Cerebellar nuclear complex (tissue), 1 donor: ENCODE measurements at places on chromosomes 12 and 14.

GRCh38 chr14:56975521-56975920, 165.2 kb upstream of the OTX2 start:
- DNase-seq = no peak

GRCh38 chr12:47698055-47698454, 7.8 kb downstream of the RPAP3 start:
- DNase-seq = no peak

DNA sequence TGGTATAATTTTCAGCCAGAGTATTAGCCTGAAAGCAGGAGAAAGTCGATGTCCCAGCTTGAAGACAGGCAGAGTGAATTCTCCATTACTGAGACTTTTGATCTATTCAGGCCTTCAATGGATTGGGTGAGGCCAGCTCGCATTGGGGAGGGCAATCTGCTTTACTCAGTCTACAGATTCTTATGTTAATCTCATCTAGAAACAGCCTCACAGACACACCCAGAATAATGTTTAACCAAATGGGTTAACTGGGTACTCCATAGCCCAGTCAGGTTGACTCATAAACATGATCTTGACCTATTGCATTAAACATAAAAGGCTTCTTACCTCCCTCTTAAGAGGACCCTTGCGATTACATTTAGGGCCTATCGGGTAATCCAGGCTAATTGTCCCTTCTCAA, 118.0 kb downstream of the KTN1 start:
- DNase-seq = no peak

DNA sequence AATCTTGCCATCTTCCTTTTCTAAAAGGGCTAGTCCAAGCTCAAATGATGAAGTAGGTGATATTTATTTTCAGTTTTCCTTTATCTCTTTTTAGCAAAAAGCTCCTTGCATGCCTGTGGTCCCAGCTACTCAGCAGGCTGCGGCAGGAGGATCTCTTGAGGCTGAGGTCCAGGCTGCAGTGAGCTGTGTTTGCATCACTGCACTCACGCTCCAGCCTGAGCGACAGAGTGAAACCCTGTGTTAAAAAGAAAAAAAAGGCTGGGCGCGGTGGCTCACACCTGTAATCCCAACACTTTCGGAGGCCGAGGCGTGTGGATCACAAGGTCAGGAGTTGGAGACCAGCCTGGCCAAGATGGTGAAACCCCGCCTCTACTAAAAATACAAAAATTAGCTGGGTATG, 5.0 kb downstream of the TMEM116 start:
- DNase-seq = no peak

DNA sequence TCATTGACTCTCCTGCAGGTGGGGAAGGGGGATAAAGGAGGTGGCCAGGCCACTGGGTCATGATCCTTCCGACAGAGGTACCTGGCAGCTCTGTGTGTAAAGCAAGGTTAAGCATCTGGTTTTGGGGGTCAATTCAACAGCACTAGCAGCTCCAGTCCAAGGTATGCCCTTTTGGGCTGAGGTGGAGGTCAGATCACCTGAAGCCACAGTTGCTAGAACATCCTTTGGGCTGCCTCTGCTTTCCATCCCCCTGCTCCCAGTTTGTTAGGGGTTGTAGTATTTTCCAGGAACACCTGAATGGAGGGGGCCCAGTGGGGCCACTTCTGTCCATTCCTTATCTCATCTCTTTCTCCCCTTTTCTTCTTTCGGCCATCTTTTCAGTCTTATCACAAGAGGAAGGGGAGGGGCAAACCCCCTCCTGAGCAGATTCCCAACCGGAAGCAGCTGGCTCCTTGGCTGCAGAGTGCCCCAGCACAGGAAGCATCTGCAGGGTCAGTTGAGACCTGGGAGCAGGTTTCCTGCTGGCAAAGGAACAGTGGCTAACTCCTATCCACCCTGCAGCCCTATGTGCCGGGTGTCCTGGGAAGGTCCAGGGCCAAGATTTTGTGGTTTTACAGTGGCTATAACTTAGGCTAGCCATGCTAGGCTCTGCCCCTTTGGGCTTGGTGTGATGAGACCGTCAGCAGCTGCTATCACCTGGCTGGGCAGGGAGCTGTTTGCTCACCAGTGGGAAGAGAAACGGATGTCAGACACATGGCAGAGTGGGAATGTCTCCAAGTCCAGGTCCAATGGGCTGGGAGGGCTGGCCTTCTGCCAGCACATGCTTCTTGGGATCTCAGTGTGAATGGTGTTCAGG, 40.2 kb downstream of the SH2B3 start:
- peak; percentile 27 for DNase-seq

DNA sequence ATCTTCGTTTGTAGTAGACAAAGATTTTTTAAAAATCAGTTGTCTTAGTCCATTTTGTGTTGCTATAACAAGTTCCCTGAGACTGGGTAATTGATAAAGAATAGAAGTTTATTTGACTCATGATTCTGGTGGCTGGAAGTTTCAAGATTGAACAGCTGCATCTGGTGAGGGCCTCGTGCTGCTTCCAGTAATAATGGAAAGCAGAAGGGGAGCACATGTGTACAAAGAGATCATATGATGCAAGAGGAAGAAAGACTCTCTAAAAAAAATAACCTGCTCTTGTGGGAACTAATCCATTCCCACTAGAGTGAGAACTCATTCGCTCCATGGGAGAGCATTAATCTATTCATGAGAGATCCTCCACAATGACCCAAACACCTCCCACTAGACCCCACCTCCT, 24.8 kb downstream of the MUCL1 start:
- DNase-seq = no peak

DNA sequence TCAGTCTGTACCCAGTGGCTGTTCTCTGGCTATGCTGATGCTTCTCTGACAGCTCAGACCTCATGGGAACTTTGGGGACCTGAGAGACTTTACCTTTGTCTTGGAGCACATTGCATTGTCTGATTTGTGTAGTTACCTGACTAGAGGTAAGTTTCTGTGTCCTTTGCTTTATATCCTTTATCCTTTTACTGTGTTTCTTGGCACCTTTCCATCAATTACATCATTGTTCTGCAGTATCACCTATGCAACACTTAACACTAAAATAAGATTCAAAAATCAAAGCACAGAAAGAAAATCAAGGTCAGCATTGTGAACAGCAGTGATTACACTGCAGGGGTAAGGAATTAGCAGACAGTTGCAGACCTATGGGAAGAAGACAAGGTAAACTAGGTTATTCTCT, 43.8 kb downstream of the SLC35F4 start:
- no peak for DNase-seq

DNA sequence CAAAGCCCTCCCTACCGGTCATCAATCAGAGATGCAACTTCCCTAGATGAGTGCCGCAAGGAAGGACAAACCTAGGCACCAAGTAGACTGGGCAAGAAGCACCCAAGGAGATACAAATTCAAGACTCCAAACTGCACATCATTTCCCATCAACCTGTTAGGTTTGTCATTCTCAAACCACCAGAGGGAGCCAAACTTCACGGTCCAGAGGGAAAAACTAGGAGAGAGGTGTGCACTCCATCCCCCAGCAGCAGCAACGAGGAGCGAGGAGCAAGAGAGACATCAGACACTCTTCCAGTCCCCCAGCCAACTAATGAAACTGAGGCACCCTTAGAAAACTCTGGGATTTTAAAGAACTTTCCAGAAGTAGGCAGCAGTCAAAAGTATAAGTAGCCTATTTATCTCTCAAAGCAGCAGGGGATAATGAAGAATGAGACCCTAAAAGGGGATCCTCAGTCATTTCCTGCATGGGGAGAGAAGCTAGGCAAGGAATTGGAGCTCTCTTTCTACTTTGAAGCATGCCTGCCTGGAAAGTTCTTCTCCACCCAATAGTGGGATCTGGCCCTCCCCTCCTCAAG, 37.0 kb upstream of the NT5DC3 start:
- no peak for DNase-seq

- DNase-seq = peak; percentile 51
Observed at GRCh38 chr12:12357719-12358461, 1.0 kb downstream of the BORCS5 start.

DNA sequence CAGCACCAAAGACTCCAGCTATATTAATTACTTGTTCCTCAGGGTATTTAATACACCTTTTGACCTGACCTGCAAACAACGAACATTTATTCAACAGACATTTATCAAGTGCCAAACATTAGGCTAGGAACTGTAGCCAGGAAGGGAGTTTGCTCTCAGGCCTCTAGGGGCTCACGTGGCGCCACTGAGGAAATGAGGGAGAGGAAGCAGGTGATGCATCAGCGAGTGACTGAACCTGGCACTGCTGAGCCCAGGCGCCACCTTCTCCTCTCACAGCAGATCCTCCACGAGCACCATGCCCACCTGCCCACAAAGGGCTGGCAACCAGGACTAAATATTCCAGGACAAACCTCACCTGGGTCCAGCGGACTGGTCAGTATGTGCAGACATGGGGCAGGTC, 50.2 kb downstream of the SETD3 start:
- DNase-seq = no peak

DNA sequence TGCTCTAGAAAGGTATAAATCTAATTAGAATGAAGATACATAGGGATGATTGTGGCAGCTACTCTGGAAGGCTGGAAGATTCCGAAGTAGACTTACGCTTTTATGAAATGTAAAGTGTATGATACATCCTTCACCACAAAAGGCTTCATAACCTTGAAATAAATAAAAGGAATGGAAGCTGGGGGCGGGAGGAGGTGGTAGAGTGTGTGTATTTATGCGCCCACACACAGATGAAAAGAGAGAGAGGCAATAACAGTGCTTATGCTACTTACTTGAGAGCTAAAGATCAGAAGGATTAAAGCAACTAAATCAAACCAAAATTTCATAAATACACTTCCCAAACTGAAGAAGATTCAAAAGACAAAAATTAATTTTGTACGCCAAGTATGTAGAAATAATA, 30.4 kb downstream of the CBX5 start:
- DNase-seq = no peak

DNA sequence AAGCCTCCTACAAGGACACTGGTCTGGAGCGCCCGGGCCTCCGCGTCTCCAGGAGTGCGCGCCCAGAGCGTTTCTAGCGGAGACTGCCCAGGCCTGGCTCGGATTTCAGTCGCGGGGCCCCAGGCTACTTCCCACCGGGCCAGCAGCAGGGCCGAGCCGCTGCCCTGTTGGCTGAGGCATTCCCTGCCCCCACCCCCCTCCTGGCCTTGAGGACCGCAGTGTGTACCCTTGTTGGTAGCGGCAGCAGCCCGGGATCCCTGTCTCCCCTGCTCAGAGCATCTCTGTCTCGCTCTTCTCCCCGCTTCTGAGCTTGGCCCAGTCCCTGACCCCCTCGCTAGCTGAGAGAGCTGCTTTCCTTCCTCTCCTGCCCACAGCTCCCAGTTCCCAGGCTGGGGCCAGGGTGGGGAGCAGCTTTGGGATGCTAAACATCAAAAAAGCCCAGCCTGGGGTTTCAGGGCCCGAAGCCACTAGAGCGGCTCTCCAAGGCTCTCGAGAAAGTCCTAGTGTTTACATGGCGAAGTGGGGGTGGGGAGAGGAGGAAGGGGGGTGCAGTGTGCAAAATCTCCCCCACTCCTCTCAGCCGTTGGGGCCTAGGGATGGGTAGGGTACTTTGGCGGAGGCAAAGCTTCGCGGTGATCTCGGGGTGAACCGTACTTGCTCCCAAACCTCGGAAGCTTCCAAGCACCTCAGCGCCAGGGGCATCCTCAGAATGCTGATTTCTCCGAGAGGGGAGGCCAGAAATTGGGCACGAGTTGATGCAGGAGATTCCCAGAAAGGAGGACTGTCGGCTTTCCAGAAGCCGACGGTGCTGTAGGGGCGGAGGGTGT, 6.4 kb downstream of the NKX2-1 start:
- no peak for DNase-seq

DNA sequence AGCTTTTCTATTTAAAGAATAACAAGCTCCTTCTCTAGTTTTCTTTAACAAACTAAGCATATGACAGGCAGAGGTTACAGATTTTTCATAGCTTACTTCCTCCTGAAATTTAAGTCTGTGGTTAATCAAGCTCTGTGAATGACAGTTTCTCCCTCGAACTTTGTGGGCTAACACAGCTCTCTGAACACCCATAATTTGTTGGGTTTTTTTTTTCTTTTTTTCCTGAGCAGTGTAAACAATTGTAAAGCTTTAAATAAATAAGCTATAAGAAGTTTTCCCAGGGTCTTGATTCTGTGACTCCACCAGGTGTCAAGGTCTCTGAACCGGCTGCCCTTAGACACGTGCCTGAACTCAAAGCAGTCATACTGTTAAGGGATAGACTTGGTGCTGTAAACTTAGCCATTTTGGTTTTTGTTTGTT, 128.1 kb upstream of the AMIGO2 start:
- DNase-seq = no peak

- DNase-seq = no peak
Observed at GRCh38 chr12:125512541-125513298, 447.5 kb downstream of the AACS start.

DNA sequence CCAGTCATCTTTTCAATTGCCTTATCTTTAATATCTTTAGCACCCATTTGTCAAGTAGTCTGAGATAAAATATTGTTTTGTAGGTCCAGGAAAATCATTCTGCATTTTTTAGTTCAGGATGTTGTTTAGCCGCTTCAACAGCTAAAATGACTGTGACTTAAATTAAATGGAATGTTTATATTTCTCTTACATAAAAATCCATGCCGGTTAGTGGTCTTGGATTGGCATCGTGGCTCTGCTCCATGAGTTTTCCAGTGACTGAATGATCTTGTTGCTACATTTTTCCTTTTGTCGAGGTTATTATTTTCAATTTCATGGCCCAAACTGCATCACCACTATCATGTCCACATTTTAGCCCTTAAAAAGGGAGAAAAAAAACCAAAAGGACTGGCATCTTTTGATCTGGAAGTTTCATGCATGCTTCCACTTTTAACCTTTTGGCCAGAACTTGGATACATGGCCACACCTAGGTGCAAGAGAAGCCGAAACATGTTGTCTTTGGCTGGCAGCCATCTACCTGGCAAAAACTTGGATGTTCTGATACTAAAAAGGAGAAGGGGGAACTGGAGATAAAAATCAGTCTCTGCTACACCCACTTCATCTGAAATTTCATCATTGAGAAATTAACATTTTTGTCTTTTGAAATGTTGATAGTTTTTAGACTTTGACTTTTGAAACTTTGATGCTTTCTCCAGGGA, 142.4 kb downstream of the OTOGL start:
- no peak for DNase-seq

GRCh38 chr12:32451816-32452215, 52.5 kb downstream of the FGD4 start:
- no peak for DNase-seq

DNA sequence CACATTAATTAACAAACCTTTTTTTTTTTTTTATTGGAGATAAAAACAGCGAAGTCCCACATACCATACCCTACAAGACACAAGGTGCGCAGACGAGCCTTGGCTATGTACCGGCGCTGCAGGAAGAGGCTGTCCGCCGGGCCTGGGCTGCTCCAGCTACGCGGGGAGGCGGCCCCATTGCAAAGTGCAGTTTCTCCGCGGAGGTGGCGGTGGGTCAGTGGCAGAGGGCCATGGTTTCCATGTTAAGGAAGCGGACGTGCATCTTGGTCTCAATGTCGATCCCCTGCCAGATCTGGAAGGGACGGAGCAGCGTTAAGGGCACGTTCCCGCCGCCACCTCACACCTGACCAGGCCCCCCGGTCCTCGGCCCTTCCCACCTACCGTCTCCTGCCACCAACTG, 60.3 kb downstream of the TESC start:
- DNase-seq = no peak

- no peak for DNase-seq
Observed at GRCh38 chr12:62211510-62211909, 48.7 kb upstream of the USP15 start.

GRCh38 chr12:46942579-46942978, 116.8 kb upstream of the SLC38A4 start:
- DNase-seq = no peak
